ENCODE measurements at places on chromosomes 16 and 17. TPM values are rescaled to one million over a fixed set of nuclear protein-coding genes. Genes with fewer than 3 reads are reported as not detected.

CLEC10A gene
- not detected for total RNA-seq

KCNG4 gene
- not detected for total RNA-seq

DPEP2 gene
- not detected for total RNA-seq

CCDC154 gene
- 0.50 TPM for total RNA-seq

ACSM2B gene
- not detected for total RNA-seq

- peak; percentile 85 for DNase-seq
Observed at GRCh38 chr16:11359370-11359769, 14.1 kb downstream of the RMI2 start.

DNA sequence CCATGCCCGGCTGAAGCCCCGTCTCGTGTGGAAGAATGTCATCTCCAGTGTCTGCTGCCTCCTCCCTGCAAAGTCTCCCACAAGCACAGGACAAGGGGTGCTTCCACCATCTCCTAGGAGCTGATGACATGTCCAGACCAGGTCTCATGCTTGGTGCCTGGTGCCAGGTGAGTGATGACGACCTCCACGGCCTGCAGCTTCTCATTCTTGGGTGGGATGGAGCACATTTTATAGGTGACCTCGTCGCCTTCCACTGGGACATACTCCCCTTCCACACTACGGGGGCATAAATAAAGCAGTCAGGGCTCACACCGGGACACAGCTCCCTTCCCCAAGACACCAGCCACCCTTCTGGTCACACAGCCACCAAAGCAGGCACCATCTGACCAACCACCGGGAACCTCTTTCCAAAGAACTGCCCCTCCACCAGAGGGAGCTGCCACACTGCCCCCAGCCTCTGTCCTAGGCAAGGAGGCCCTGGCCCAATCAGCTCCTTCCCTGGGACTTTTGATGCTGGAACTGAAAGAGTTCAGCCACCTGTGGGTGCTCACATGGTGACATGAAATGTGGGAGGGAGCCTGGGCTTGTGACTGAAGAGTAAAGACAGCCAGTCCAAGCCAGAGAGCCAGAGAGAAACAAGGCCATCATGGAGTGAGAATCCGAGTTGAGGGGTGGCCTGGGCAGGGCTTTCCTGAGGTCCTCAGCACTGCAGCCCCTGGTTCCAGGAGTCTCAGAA, 13.6 kb downstream of the CARHSP1 start:
- no peak for DNase-seq

DNA sequence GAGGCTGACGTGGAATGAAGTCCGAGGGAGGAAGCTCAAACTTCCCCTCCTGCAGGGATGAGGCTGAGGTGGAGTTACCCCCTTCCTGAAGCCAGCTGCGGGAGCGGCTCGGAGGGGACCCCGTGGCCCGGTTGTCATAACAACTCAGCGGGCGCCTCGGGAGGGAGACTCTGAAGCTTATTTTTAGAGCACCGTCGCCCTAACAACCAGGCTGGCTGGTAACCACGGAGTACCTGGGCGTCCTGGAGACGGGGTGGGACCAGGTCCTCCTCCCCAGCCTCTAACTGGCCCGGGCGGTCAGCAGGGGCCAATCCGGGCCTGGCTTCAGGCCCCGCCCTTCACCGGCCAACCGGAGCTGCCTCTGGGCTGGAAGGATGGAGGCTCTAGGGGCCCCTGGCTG, 27.7 kb downstream of the NECAB2 start:
- peak; percentile 16 for DNase-seq

GRCh38 chr16:84806256-84806889, 13.4 kb upstream of the CRISPLD2 start:
- DNase-seq: peak; percentile 91

DNA sequence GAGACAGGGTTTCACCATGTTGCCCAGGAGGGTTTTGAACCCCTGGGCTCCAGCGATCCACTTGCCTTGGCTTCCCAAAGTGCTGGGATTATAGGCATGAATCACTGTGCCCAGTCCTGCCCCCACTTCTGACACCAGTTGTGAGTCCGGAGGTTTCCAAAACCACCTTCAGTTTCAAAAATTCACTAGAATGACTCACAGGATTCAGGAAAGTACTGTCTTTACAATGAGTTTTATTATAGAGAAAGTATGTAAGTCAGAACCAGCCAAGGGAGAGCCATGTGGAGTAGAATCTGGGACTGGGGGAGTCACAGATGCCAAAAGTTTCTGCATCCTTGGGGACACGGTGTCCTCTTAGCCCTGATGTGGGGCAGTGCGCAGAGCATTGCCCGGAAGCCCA, 55.1 kb downstream of the PLD6 start:
- DNase-seq: peak; percentile 90

- DNase-seq: no peak
Observed at GRCh38 chr17:82052638-82053059, 951 bp downstream of the GPS1 start.

DNA sequence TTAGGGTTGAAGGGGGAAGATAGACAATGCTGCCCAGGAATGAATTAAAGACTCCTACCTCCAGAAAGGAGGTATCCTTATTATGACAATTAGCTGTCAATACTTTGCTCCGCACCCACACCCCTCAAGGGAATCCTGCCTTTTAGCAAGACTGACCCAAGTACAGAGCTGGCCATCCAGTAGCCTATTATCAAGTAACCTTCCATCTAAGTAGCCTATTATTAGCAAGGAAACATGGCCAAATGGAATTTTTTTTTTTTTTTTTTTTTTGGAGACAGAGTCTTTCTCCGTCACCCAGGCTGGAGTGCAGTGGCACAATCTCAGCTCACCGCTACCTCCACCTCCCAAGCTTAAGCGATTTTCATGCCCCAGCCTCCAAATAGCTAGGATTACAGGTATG, 161.3 kb downstream of the PMP22 start:
- no peak for DNase-seq
